ENCODE measurements at places on chromosomes 4 and X. TPM values are rescaled to one million over a fixed set of nuclear protein-coding genes. Genes with fewer than 3 reads are reported as not detected.

The SPANXA1 gene
- not detected for total RNA-seq

The RAB39B gene
- 5.7 TPM for total RNA-seq

The ARX gene
- total RNA-seq: 0.61 TPM

The GJB1 gene
- 2.5 TPM for total RNA-seq

The C4orf46 gene
- 7.0 TPM for total RNA-seq

The TCEAL6 gene
- total RNA-seq: 6.2 TPM

The CXCL1 gene
- total RNA-seq: 4.8 TPM

The IL2 gene
- not detected for total RNA-seq

The CCDC120 gene
- 3.5 TPM for total RNA-seq

The PFKFB1 gene
- 0.20 TPM for total RNA-seq

DNA sequence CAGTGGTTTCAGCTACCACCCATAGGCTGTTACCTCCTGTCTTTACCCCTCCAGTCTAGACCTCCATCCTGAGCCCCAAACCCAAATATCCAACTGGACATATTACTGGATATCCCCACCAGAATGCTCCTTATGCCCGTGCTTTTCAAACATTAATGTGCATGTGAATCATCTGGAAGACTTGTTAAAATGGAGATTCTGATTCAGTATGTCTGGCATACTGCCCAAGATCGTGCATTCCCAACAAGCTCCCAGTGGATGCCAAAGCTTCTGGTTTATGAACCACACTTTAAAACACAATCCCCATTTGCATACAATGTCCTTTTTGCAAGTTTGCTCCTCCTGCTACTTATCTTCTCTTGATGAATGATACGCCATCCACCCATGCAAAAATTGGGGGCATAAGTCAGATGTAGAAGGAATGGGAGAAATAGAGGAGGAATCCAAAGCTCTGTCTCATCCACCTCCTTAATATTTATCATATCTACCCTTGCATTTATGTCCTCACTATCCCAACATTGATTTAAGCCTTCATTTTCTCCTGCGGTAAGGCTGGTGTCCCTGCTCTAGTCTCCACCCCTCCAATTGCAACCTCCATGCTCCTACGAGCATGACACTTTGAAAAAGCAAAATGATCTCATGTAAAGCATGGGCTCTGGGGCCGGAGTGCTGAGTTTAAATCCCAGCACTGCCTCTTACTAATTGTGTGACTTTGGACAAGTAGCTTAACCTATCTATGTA, 7.4 kb upstream of the PGRMC1 start:
- no peaks in the 10 kb centered on the region for H3K4me1 ChIP-seq
- DNase-seq: no peak
- no peaks in the 10 kb centered on the region for H3K36me3 ChIP-seq
- no peak overlapping the region for H3K27ac ChIP-seq
- no peaks in the 10 kb centered on the region for H3K27me3 ChIP-seq

DNA sequence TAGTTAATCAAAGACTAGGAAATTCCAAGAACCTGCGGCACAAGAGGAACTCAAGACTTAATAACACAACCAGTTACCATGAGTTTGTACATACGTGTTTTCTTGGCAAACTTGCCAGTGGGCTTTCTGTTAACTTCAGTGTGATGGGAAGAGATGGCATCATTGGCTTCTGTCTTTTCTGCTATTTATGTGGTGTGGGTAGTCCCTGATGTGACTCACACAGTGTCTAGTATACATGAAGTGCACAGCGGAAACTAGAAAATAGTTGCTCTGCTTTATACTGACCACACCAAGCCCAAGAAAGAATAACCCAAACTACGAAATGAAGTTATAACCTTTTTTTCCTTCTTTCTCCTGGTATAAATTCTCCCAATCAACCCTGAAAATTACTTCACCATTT, 24.5 kb downstream of the DAPP1 start:
- H3K27me3 ChIP-seq: no peaks in the 10 kb centered on the region
- H3K36me3 ChIP-seq: no peaks in the 10 kb centered on the region
- no peak for DNase-seq
- H3K27ac ChIP-seq: no peak overlapping the region

- no peak overlapping the region for H3K4me3 ChIP-seq
- no peak overlapping the region for H3K27ac ChIP-seq
- H3K36me3 ChIP-seq: no peaks in the 10 kb centered on the region
These were observed 35.2 kb upstream of the SMS start for GRCh38 chrX:21905313-21905712.

- H3K27ac ChIP-seq: no peak overlapping the region
- peaks cover 15% of the 10 kb centered on the region for H3K27me3 ChIP-seq
- DNase-seq: no peak
- no peaks in the 10 kb centered on the region for H3K36me3 ChIP-seq
- peaks cover 11% of the 10 kb centered on the region for H3K4me1 ChIP-seq
- no peak overlapping the region for H3K4me3 ChIP-seq
These were observed 223.4 kb downstream of the BCOR start for GRCh38 chrX:39874202-39874816.

GRCh38 chrX:66255359-66255967, 91.4 kb downstream of the HEPH start:
- no peaks in the 10 kb centered on the region for H3K4me1 ChIP-seq
- H3K4me3 ChIP-seq: no peak overlapping the region
- no peaks in the 10 kb centered on the region for H3K36me3 ChIP-seq
- H3K27ac ChIP-seq: no peak overlapping the region
- no peaks in the 10 kb centered on the region for H3K27me3 ChIP-seq

- no peaks in the 10 kb centered on the region for H3K36me3 ChIP-seq
- DNase-seq: no peak
- no peaks in the 10 kb centered on the region for H3K4me1 ChIP-seq
- H3K27me3 ChIP-seq: no peaks in the 10 kb centered on the region
- no peak overlapping the region for H3K27ac ChIP-seq
- no peak overlapping the region for H3K4me3 ChIP-seq
These were observed 4.1 kb downstream of the IL9R start for GRCh38 chrX:156001667-156002021.

DNA sequence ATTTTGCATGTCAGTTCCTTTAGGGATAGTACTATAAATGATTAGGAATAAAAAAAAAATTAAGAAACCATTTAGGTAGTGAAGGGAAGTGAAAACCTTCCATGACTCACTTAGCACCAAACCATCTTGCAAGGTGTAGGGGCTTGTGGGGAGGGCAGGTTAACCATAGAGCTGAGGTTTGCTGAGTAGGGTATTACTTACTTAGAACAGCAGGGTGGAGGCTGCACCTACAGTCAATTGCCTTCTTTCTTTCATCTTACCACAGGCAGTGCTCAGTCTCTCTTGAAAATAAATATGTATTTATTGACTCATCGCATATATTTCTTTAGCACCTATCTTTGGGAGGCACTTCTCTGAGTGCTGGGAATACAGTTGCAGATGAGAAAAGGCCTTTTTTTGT, 104.9 kb upstream of the GIMD1 start:
- no peak for DNase-seq
- no peaks in the 10 kb centered on the region for H3K4me1 ChIP-seq
- no peak overlapping the region for H3K4me3 ChIP-seq
- H3K36me3 ChIP-seq: no peaks in the 10 kb centered on the region
- H3K27me3 ChIP-seq: no peaks in the 10 kb centered on the region

GRCh38 chr4:139660568-139661043, 5.0 kb upstream of the MGST2 start:
- H3K27ac ChIP-seq: peak overlapping the region; percentile 40
- H3K4me1 ChIP-seq: peaks cover 19% of the 10 kb centered on the region
- DNase-seq: no peak
- no peak overlapping the region for H3K4me3 ChIP-seq
- no peaks in the 10 kb centered on the region for H3K36me3 ChIP-seq
- peaks cover 2% of the 10 kb centered on the region for H3K27me3 ChIP-seq

- DNase-seq: no peak
- H3K4me1 ChIP-seq: no peaks in the 10 kb centered on the region
- no peak overlapping the region for H3K4me3 ChIP-seq
- no peak overlapping the region for H3K27ac ChIP-seq
- H3K36me3 ChIP-seq: no peaks in the 10 kb centered on the region
These were observed 169.4 kb downstream of the AMELX start for GRCh38 chrX:11462648-11463047.

GRCh38 chrX:153539171-153539978, 21.9 kb downstream of the ATP2B3 start:
- no peak overlapping the region for H3K4me3 ChIP-seq
- H3K36me3 ChIP-seq: peaks cover 55% of the 10 kb centered on the region
- peaks cover 29% of the 10 kb centered on the region for H3K4me1 ChIP-seq
- no peak for DNase-seq
- H3K27me3 ChIP-seq: no peaks in the 10 kb centered on the region
- no peak overlapping the region for H3K27ac ChIP-seq

DNA sequence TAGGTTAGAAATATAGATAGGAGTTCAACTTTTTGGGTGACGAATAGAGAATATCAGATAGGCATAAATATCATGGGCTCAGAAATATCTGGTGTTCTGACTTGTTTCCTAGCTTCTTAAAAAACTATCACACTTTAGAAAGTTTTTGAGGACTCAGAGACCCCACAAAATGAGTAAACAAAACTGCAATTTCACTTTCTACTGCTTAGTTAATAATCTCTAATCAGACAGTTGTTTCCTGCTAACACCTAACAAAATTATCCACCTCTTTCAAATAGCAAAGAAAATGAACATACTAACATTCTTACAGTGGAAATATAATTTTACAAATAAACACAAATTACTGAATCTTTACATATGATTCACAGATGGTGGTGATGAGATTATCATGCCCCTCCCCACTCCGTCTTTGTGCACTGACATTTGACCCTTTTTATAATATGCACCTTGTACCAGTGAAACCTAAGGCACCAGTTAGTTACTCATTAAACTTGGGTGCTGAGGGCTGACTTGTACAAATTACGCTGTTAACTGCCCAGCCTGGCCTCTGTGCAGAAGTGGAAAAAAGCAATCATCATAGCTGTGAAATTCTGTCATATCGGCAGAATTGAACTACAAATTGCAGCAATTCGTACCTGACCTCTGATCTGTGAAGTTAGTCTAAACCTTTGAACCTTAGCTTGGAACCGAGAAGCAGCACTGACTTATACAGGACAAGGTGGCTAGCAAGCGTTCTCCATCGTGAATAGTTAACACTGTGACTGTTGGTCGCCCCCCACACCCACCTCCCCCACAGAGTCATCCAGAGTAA, 138.7 kb downstream of the CHRNA9 start:
- no peaks in the 10 kb centered on the region for H3K27me3 ChIP-seq
- H3K4me1 ChIP-seq: no peaks in the 10 kb centered on the region
- no peaks in the 10 kb centered on the region for H3K36me3 ChIP-seq
- DNase-seq: no peak

GRCh38 chrX:153992180-153992579, 19.6 kb downstream of the TMEM187 start:
- no peaks in the 10 kb centered on the region for H3K4me1 ChIP-seq
- no peaks in the 10 kb centered on the region for H3K27me3 ChIP-seq
- no peak overlapping the region for H3K4me3 ChIP-seq
- no peak overlapping the region for H3K27ac ChIP-seq
- DNase-seq: no peak
- H3K36me3 ChIP-seq: no peaks in the 10 kb centered on the region

- peak; percentile 30 for DNase-seq
- H3K27ac ChIP-seq: no peak overlapping the region
- H3K4me1 ChIP-seq: peaks cover 5% of the 10 kb centered on the region
- H3K4me3 ChIP-seq: no peak overlapping the region
These were observed 119.3 kb upstream of the CLNK start for GRCh38 chr4:10803713-10804343.

Data from spinal cord (tissue), 10 donors.